ENCODE measurements at places on chromosomes 2 and 18. TPM values are rescaled to one million over a fixed set of nuclear protein-coding genes. Genes with fewer than 3 reads are reported as not detected.

NAPG gene
- 36.1 TPM for total RNA-seq

INHBB gene
- total RNA-seq = 0.50 TPM

ELAC1 gene
- 9.7 TPM for total RNA-seq

FTCDNL1 gene
- total RNA-seq = 1.3 TPM

SGO2 gene
- total RNA-seq = 3.4 TPM

SLC4A5 gene
- 1.2 TPM for total RNA-seq

RRM2 gene
- total RNA-seq = 9.6 TPM

DNA sequence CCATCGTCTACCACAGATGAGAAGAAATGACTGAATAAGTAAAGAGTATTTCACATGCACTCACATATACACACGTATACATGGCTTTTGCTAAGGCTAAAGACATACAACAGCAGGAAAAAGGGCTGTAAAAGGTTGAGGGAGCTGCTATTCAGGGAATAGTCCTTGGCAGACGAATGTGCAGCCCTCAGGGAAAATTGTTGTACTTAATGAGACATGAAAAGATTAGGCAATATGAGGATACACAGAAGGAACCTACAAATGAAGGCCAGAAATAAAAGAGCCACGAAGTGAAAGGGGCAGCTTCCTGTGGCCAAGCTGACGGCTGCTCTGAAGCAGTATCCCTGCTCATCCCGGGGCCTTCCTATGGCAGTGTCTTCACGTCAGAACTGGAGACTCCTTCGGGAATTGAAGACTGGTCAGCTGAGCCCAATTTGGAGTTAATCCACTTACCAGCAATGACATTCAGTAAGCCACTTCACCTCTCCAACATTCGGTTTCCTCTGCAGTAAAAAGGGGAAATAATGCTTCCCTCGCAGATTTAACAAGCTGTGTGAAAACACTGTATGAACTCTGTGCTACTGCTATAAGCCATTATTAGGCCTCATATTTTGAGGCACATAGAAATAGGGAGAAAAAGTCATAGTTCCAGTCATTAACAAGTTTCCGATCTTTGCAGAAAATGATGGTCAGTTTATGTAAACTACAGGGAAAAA lies 221.8 kb downstream of the STK39 start:
- DNase-seq = no peak

- no peak for DNase-seq
These were observed 19.9 kb upstream of the BCL2L11 start for GRCh38 chr2:111100765-111101162.

- no peak for DNase-seq
These were observed 7.6 kb downstream of the ITM2C start for GRCh38 chr2:230872151-230872967.

DNA sequence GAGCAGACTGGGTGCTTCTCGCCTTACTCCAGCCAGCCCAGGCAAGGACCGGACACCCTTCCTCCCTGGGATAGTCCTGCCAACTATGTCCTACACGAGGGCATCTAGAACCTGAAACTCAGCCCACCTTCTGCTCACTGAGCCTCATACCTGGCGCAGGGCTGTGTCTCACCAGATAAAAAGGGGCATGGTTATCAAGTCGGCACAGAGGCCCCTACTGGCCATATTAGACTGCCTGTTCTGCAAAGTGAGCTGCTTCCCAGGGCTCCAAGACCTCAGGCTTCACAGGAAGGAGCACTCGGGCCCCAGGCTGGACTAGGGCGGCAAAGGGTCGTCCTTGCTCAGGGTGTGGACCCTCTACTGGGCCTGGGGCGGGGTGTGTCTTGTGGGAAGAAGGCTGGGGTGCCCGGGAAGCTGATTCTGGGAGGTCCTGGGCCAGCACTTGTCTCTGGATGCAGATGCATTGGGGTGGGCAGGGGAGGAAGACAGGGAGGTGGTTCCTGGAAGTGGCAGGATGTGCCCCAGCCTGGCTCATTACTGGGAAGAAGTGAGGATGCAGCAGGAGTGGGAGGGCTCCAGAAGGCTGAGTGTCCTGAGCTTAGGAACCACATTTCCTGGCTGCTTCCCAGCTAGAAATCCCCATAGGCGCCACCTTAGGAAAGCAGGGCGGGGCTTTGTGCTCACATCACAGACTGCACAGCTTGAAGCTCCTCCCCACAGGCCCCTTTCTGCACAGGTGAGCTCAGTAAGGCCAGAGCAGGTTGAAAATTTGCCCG lies 19.6 kb downstream of the EHD3 start:
- DNase-seq = no peak

DNA sequence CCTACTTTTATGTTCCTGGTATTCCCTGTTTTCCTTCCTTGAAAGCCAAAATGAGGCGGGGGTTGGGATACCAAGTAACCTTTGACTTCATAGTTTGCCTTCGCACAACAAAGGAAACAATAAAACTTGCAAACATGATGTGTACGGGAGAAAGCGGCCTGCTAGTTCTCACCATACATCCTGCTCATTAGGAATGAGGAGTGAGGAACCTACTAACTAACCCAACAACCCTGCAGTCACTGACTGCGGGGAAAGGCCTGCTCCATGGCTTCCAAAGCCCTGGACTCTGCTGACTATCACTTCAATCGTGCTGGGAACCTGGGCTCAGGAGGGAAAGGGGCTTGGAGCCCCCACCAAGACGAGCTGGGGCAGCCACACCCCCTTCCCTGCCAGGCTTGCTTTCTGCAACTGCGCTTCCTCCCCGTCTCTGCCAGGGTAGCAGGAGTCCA lies 24.2 kb downstream of the RPL31 start:
- no peak for DNase-seq

DNA sequence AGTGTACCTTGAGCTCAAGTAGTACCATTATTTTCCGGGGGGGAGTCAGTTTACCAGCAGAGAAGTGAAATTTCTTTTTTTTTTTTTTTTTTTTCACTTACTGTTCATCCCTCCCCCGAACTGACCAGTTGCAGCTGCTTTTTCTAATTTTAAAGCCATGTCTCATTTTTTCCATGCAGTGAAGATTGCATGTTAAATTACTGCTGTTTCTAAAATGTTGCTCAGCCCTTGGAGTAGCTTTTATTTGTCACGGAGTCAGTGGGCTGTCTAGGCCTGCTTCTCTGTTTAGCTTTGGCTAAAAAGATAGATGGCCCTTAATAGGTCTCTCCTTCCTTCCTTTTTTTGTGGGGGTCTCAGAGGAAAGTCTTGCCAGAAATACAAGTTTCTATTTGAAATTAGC lies 70.2 kb downstream of the NGEF start:
- DNase-seq = no peak

DNA sequence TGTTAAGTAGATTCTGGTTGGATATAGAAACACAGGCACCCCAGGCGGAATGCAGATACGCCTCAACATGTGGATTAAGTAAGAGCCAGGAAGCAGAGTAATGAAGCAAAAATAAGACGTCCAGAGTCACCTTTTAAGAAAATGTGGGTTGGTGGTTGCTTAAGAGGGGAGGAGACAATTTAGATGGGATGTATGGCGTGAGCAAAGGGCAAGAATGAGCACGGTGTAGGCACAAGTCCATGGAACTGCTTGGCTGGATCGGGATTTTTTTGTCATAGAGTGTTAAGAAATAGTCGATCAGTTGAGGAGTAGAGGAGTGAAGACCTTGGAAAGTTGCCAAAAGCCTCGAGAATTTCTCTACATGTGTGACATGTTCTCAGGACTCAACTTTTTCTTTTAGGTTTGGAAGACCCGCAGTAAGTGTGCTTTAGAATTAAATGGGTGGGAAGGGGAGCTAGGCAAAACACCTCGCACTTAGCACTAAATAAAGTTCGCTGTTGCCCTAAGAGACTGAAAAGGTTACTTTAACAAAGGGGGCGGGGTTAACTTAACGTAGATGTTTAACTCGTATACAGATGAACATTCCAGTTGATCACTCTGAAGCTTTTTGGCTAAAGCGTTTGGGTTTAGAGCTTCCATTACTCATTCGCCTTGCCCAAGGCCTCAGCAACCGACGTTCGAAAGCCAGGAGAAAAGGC lies 716 bp upstream of the SLC39A10 start:
- DNase-seq = no peak

DNA sequence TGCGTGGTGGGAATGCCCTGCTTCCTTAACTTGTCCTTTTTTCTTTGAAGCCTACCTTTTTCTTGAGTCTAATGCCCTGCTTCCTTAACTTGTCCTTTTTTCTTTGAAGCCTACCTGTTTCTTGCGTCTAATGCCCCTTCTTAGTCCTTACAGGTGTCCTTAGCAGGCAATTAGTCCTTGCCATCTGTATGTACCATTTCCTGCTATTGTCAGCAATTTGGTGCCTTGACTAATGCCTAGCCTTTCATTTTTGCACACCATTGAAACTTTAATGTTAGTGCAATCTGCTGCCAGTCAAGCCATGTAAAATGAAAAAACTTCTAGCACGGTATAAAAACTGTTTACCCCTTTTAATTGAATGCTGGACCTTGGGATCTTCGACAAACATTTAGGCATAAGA lies 4.3 kb downstream of the KDM3A start:
- no peak for DNase-seq

DNA sequence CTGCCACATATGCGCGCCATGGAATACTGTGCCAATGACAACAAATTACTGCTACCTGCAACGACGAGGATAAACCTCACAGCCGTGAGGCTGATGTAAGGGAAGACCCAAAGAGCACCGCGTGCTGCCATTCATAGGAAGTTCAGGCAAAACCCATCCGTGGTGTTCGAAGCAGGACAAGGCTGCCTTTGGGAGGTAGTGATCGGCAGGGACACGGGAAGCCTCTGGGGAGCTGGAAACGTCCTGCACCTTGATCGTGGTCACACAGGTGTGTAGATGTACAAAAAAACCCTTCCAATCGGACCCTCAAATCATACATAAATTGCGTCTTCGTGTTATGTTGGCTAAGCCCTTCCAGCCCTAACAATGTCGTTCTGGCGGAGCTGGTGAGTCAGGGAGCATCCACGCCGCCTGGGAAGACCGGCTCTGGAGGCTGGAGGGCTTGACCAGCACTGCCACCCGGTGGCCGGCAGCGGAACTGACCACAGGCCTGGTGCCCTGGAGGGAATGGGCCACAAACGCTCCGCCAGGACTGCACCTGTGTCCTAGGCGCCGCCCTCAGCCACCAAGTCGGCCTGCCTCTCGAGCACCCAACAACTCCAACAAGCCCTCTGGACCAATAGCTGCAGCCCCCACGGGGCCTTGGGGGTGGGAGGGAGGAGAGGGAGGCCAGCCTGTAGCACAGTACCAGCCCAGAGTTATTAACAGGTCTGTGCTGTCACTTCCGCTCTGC lies 4.1 kb upstream of the NEURL3 start:
- DNase-seq = peak; percentile 32

Data from kidney epithelial cell (primary cell).